ENCODE measurements at places on chromosomes 2 and 18.

DNA sequence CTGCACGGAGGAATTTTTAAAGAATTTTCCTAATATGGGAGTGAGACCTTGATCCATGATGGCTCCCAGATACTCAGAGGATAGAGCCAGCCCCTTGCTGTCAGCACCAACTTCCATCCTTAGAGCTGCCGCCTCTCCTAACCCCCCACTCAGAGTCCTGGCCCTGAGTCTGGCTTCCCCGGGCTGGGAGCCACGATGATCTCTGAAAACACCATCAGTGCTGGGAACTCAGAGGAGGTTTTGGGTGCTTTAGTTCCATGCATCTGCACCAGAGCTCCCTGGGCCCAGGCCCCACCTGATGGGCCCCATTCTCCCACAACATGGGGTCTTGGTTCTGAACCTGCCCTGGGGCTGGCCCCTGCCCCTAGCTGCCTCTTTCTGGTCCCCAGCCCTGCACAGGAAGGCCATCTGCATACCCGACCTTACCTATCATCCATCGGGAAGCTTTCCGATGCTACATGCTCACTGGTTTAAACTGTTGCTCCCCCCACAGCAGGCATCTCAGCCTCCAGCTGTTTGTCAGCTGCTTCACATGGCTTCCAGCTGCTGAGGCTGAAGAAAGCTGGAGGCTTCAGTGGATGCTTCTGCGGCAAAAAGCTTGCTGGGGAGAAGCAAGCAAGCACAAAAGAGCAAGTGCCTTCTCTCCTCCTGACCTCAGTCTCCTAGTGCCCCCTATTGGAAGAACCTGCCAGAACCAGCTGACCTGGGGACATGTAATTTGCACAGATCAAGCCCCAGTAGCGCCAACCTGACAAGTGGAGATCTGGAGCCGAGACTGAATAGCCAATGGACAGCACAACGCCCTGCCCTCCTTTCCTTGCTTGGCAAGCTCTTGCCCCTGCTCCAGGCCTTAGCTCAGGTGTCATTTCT, 24.2 kb upstream of the RHOB start:
- DNase-seq = peak; percentile 67

GRCh38 chr2:86256982-86257381, 57.7 kb downstream of the MRPL35 start:
- no peak for DNase-seq

DNA sequence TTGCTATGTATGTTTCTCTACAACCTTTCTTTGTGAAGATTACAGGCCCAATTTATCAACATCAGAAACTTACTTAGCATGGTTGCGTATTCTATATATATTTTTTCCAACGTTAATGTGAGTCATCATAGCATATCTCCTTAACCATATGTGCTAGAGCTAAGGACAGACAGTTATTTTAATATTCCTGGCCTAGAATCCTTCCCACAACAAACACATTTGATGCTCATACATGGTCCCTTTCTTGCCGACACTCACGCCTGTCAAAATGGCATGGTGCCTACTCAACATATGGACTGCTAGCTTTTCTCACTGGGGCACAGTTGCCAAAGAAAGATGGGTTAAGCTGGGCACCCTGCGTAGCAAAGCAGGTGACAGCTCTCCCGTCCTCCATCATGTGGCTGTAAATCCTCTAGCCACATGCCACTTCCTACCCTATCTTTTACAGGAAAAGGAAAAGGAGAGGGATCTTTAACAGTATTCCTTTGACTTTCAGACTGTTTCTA, 75.2 kb upstream of the GALNT5 start:
- no peak for DNase-seq

- no peak for DNase-seq
Observed at GRCh38 chr2:135494917-135495316, 36.1 kb downstream of the ZRANB3 start.

GRCh38 chr2:128603411-128603924, 284.8 kb upstream of the HS6ST1 start:
- DNase-seq = peak; percentile 38

GRCh38 chr2:200258881-200259576, 47.5 kb upstream of the SPATS2L start:
- no peak for DNase-seq

GRCh38 chr2:77602771-77603170, 80.6 kb upstream of the LRRTM4 start:
- no peak for DNase-seq

- DNase-seq = peak; percentile 80
Observed at GRCh38 chr2:230905448-230906421, 19.3 kb downstream of the GPR55 start.

DNA sequence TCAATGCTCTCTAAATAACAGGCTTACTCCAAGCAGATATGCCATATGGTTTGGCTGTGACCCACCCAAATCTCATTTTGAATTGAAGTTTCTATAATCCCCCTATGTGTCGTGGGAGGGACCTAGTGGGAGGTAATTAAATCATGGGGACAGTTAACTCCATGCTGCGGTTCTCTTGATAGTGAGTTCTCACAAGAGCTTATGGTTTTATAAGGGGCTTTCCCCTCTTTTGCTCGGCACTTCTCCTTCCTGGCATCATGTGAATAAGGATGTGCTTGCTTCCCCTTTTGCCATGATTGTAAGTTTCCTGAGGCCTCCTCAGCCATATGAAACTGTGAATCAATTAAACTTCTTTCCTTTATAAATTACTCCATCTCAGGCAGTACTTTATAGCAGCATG, 302.7 kb upstream of the ZC3H15 start:
- DNase-seq = peak; percentile 6

GRCh38 chr18:50659091-50660003, 99.5 kb downstream of the MAPK4 start:
- peak; percentile 46 for DNase-seq

DNA sequence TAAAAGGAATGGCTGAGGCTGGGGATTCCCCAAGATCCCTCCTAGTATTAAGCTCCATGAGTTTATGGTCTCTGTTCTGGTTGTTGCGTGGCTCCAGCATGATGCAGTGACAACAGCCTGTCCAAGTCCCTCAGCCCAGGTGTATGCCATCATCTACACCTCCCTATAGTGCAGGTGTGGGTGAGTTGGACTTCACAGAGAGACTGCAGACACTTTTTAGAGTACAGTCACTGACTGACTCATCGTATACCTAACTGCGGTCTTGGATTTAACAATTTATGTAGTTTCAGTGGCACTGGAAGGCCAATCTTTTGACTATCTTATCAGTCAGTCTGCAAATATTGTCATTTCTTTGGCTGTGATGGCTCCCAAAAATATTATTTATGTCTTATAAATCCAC, 415.0 kb downstream of the TMX3 start:
- DNase-seq = no peak

GRCh38 chr2:117631152-117631945, 183.1 kb upstream of the DDX18 start:
- no peak for DNase-seq

DNA sequence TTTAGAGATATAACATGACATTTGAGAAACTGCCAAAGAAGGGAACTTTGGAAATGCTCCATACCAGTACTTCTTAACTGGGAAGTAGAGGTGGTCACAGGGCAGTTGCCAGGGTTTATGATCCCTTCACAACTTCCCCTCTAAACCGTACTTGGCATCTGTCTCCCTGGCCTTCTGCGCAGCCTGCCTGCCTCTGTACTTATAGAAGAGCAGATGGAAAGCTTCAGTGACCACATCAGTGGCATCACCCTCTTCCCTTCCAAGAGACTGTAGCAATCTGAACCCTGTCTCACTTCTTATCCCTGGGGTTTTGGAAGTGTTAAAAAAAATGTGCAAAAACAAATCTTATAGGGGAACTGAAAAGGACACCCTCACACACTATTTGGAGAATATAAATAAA, 64.1 kb downstream of the EIF2AK3 start:
- no peak for DNase-seq

- no peak for DNase-seq
Observed at GRCh38 chr2:200026332-200027230, 71.2 kb downstream of the MAIP1 start.

DNA sequence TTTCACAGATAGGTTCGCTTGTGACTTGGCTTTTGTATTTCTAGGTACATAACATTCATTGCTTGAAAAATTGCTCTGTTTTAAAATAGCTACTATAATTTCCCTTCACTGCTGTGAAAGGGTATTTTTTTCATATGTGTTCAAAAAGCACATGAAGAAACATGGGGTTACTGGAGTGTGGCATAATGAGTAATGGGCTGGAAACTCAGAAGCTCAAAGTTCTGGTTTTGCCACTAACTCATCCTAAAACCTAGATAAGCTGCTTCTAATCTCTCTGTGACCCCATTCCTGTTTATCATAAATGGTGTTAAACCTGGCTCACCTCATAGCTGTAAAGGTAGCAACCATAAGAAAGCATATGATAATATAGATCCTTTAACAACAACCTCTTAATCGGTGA, 319.3 kb downstream of the PTPRM start:
- DNase-seq = no peak

- DNase-seq = no peak
Observed at GRCh38 chr2:235087832-235088495, 136.1 kb downstream of the SH3BP4 start.

GRCh38 chr2:241689306-241689705, 2.7 kb upstream of the DTYMK start:
- DNase-seq = peak; percentile 39

DNA sequence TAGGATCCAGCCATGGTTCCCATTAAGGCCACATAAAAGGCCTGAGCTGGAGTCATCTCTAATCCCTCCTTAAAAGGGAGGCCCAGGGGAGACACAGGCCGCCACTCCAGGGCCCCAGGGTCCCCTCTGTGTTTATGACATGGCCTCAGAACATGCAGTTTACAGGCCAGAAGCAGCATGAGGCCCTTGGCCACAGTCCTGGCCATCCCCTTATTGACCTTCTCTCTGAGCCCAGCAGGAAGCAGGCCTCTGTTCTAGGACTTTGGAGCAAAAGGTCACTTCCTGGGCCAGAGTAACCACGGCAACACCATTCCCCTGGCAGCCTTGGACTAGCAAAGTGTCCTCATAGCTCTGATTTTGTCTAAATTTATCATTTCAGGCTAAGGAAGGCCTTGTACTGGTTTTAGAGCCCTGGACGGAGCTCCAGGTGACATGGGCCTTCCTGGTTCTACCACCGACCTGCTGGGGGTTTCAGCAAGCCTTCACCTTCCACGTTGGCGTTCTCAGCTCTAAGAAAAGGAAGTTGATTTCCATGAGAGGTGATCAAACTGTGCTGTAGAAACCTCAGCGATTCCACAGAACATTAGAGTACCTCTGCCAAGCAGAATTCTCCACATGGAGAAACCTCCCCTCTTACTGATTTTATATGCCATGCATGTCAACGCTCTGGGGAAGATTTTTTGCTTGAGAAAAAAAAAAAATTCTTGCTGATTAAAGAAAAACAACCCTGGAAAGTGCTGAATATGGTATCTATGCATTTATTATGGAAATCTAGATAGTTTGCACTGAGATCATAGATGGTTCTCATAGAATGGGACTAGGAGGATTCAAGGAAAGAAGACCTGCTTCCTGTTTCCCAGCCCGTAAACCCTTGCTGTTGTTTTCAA, 53.7 kb downstream of the HS1BP3 start:
- DNase-seq = no peak

DNA sequence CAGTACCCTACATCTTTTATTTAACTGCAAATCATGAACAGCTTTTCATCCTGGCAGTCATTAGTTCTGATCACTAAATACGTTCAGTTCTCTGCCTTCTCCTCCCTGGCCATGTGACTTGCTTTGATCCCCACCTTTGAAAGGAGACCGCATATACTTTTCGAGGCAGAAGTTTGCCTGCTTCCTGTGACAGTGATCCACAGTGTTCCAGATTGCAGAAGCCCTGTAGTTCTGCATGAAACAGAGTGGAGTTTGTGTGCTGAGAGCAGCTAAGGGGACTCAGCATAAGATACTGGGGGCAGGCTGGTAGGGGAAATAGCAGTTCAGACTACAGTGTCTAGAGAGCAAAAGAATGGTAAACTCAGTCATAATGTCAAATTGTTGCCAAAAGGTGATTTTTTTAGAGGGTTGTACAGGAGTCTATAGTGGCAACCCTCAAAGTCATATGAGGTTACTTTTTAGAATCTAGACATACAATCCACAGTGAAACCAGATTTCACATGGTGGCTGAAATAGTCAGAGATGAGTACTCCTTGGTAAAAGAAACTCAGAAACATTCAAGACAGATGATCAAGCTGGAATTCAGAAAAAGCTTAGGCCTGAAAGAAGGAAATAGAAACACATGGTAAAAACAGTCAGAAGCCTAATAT, 1800.4 kb upstream of the CELF4 start:
- no peak for DNase-seq

DNA sequence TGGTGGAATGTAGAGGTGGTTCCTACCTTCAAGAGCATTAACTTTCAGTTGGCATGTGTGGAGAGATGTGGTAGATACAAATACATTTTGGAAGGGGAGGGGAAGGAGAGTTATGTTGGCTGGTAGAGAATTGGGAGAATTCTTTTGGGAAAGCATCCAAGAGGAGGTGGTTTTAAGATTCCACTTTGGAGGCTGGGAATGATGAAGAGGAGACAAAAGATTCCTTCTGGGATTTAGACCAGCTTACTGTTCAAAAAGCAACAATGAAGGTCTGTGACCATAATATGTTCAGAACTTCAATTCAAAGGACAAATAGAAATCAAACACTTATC, 120.8 kb upstream of the FOSL2 start:
- no peak for DNase-seq

- DNase-seq = peak; percentile 91
Observed at GRCh38 chr18:77059294-77059916, 73.2 kb downstream of the MBP start.

- DNase-seq = peak; percentile 61
Observed at GRCh38 chr2:231334179-231334930, 61.2 kb upstream of the B3GNT7 start.

- no peak for DNase-seq
Observed at GRCh38 chr2:96105994-96106715, 10.2 kb downstream of the ADRA2B start.

Measured in NB4 (cell line).